ENCODE measurements at places on chromosomes 4 and X.

- no peak for DNase-seq
These were observed 66.8 kb upstream of the EGFL6 start for GRCh38 chrX:13502590-13502989.

- DNase-seq = no peak
These were observed 13.8 kb downstream of the RAB28 start for GRCh38 chr4:13470379-13470778.

DNA sequence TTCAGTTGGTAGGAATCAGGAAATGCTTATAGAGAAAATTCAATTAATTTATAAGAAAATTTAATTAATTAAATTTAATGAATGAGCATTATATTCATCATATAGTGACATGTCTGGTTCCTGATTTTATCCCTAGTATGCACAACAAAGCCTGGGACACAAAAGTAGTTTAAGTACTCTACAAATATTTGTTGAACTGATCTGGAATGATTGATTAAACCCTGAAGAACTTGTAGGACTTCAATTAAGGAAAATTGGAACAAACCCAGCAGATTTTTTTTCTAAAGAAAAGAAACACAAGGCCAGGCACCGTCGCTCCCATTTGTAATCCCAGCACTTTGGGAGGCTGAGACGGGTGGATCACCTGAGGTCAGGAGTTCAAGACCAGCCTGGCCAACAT lies 4.5 kb upstream of the APELA start:
- DNase-seq = no peak

GRCh38 chr4:118348886-118349285 lies 3.9 kb downstream of the PRSS12 start:
- no peak for DNase-seq

DNA sequence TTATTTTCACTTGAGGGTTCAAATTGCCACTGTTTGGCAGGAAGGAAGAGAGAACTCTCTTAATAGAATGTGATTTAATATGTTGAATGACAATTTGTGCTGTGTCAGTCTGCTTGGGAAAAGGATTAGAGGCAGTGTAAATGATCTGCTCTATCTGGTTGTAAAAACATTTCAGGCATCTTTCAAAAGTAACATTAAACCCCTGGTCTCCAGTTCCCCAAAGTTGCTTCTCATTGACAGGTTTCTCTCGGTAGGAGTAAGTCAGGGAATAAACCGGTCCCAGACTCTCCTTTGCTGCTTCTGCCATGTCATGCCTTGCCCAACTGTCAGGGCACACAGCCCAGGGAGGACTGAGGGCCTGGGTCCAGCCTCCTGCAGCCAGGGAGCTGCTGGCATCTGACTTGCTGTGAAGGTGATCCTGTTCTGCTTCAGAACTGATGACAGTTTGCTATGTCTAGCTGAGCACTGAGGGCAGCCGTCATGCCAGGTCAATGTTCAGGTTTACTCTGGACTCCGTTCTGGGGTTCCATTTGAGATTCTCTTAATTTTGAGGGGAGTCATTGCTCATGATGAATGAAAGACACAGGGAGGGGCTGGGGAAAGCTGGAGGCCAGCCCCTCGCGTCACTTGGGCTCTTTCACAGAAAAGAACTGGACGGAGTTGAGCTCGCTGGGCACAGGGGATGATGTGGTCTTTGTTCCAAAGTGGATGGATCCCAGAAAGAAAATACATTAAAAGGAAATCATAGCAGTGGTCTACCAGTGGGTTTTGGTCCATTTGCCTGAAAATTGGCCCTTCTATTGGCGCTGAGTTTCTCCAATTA lies 312.4 kb downstream of the ARHGAP10 start:
- DNase-seq = no peak

- DNase-seq = no peak
These were observed 328.2 kb downstream of the DTHD1 start for GRCh38 chr4:36609661-36610060.

DNA sequence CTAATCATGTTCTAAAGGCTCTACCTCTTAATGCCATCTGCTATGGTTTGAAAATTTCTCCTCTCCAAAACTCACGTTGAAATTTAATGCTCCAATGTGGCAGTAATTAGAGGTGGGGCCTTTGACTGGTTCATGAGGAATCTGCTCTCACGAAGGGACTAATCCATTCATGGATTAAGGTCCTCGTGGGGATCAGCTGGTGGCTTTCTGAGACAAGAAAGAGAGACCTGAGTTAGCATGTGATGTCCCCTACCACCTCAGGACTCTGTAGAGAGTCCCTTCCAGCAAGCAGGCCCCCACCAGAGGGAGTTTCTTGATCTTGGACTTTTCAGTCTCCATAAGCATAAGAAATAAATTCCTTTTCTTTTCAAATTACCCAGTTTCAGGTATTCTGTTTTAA lies 65.3 kb downstream of the WDFY3 start:
- DNase-seq = no peak

Measured in activated naive CD4-positive, alpha-beta T cell treated with Interleukin-2 at 50 U/mL for 16 hours (primary cell).